Activated naive CD4-positive, alpha-beta T cell treated with anti-CD3 and anti-CD28 coated beads, Interleukin-2, amount 50 U/mL, for 16 hours (primary cell): ENCODE measurements at places on chromosomes 2 and 18.

DNA sequence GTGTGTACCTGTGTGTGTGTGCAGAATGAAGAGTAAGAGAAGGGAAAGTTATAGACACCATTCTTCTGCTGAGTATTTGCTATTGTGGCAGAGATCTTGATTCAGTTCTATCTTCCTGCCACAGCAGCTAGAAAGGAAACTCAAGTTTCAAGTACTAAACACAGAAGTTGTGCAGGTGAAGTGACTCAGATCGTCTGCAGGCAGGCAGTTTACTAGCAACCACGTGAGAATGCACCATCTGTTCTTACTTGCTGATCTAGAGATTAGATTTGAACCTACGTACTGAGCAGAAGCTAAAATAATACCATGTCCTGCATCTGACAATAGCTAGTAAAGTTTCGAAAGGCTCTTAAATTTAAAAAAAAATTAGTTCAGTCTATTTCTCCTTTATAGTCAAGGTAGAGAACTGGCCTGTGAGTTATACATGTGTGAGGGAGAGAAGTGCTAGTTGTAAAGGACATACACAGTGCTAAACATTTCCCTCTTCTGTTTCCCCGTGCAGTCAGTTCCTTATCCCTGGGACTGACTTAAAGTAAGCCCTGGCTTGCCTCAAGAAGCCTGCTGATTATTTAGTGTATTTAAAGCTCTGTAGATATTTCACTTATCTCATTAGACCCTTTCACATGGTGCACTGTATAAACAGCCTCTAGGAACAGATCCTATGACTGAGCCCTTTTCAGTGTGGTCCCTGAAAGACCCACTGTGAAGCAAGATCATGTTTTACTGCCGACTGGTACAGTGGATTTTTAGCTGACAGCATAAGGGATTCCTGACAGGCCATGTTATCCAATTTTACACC is 45.0 kb downstream of the SLC38A11 start:
- DNase-seq = no peak

- no peak for DNase-seq
These were observed 168.4 kb downstream of the LTBP1 start for GRCh38 chr2:33115196-33115595.

DNA sequence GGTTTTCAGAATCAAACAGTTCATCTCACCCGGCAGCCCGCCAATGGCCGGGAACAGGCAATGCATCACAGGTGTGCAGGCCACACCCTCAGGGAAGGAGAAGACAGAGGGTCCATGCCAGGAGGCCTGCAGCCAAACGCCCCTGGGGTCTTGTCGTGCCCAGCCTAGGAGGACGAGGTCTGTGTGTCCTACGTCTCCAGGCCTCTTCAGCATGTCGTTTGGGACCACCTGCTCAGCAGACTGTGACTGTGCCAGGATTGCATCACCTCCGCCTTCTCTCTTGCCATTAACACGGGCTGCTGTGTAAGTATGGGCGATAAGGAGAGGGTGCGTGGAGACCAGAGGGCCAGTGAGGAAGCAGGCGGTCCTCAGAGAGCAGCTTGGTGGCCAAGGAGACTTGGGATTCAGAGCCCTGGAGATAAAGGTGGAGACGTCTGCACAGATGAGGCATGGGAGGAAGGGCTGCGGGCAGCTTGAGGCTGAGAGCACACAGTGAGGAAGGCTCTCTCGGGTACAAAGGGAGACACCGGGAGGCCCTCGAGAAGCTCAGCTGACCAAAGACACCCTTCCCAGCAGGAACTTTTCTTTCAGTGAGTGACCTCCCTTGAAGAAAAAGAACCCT is 37.4 kb upstream of the KLHL29 start:
- DNase-seq = no peak

DNA sequence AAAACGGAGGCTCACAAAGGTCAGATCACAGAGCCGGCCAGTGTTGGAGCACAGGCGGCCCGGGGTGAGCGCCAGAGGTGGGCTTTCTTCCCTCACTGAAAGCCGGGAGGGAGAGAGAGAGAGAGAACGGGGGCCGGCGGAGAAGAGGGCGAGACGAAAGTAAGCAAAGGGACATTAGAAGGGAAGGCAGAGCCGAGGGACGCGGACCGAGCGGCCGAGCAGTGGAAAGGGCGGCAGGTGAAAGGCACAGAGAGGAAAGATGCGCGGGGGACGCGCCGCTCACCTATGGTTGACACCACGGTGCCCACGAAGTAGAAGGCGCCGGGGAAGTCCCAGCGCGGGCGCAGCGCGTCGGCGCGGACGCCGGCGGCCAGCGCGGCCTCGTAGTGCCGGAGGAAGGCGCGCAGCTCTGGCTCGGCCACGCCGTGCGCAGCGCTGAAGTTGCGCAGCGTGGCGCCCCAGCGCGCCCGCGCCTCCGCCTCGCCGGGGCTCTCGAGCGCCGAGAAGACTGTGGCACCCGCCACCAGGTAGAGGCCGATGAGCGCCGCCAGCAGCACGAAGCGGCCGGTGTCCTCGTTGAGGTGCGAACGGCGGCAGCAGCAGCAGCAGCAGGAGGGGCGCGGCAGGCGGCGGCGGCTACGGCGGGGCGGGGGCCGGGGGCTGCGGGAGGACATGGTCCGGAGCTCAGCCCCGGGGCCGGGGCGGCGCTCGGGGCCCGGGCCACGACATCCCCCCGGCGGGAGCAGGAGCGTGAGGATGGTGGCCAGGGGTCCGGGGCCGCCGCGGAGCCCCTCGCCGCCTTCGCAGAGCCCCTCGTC is 166.9 kb downstream of the MSH2 start:
- no peak for DNase-seq

- DNase-seq = peak; percentile 19
These were observed 23.7 kb downstream of the TMEM127 start for GRCh38 chr2:96241900-96242611.

- DNase-seq = no peak
These were observed 239.5 kb downstream of the WDR7 start for GRCh38 chr18:56890632-56891031.

- DNase-seq = no peak
These were observed 113.2 kb downstream of the PIGN start for GRCh38 chr18:62073461-62074281.

DNA sequence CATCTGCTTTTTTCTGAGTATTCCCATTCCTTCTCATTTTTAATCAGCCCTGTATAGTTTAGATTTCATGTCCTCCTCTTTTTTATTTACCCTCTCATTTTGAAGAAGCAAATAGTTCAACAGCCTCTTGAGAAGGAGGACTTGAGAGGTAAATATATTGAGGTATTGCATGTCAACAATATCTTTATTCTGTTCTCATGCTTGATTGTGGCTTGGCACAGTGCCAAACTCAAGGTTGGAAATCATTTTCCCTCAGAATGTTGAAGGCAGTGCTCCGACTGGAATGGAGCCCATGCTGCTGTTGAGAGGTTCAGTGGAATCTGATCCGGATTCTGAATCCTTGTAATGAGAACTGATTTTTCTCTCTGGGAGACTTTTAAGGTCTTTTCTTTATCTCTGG is 31.0 kb upstream of the GALNT3 start:
- no peak for DNase-seq

DNA sequence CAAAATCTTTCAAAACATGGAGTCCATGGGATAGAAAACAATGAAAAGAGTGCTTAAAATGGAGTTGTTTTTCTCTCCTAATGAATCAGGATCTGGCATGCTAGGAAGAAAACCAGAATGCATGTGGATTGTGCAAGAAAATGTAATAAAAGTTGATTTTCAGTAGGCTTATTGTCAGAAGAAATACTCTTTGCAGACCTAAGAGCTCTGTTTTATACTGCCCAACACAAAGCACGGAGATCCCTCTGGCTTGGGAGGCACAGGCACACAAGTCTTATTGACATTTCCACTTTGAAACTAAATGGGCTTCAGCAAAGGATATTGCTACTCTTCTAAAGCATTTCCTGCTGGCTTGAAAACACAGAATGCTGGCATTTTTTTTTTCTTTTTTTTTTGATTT is 15.5 kb upstream of the DAPL1 start:
- DNase-seq = no peak
